Activated naive CD8-positive, alpha-beta T cell treated with anti-CD3 and anti-CD28 coated beads for 36 hours (primary cell): ENCODE measurements at places on chromosomes 1 and 21.

DNA sequence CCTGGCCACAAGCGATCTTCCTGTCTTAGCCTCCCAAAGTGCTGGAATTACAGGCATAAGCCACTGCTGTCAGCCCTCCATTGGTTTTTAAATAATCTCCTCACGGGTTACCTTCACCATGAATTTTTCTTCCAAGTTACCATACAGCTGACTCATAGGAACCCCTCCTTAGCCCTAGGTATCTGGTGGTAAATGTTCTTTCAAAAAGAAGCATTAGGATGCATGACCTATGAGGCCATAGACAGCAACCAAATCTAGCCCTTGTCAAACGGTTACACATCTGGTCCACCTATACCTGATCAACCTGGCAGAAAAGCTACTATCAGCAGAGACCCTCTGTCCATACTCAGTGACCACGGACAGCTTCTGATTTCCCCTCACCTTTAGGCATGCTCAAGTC is 12.7 kb upstream of the DEGS1 start:
- no peak for DNase-seq

GRCh38 chr1:41708332-41708731 is 210.4 kb downstream of the HIVEP3 start:
- DNase-seq: no peak

GRCh38 chr1:39890273-39890672 is 7.0 kb upstream of the TRIT1 start:
- DNase-seq: no peak

DNA sequence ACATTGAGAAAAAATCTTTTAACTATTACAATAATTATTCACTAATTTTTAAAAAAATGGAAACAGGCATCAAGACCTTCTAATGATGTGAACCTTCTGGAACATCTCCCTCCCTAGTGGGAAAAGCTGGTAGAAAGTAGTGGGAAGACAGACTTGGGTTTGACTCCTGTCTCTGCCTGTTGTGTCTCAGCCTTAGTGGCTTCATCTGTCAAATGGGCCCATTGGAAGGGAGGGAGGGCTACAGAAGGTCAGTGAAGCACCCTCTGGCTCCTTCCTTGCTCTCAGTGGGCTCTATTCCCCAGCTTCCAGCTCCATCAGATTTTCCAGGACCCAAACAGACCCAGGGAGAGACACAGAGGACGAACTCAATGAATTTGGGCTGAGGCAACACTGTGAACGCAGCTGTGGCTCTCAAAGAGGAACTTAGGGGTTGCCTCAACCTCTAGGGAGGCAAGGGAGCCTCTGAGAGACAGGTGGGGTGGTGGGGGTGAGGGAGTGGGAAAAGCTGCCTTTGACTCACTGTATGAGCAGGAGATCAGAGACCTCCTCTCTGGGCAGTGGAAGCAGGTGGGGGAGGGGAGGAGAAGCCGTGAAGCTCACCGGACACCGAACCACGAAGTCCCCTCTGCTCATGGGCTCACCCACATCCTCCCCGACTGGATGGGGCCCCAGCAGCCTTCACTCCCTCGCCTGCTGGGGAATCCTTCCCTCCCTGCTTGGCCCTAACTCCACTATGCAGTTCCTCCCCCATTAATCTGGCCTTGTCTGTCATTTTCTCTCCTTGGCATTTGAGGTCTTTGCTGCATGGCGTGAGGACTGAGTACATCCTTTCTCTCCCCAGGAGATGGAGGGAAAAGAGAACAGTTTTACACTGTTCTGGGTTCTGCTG is 4.5 kb downstream of the CNR2 start:
- DNase-seq: peak; percentile 28

DNA sequence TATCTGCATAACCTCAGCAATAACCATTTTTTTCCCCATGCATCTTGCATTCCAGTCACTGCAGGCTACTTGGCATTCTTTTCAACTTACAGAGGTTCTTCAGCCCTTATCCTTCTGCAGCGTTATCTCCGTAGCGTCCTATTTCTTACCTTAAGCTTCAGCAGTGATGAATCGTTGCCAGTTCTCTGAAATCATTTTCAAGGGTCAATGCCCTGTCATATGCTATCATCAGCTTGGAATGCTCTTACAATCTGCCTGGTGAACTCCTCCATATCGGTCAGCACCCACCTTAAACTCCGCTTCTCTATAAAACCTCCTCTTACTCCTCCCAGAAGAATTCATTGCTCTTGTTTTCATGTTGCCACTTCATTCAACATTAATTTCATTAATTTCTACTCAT is 105.1 kb upstream of the DPH5 start:
- DNase-seq: no peak

DNA sequence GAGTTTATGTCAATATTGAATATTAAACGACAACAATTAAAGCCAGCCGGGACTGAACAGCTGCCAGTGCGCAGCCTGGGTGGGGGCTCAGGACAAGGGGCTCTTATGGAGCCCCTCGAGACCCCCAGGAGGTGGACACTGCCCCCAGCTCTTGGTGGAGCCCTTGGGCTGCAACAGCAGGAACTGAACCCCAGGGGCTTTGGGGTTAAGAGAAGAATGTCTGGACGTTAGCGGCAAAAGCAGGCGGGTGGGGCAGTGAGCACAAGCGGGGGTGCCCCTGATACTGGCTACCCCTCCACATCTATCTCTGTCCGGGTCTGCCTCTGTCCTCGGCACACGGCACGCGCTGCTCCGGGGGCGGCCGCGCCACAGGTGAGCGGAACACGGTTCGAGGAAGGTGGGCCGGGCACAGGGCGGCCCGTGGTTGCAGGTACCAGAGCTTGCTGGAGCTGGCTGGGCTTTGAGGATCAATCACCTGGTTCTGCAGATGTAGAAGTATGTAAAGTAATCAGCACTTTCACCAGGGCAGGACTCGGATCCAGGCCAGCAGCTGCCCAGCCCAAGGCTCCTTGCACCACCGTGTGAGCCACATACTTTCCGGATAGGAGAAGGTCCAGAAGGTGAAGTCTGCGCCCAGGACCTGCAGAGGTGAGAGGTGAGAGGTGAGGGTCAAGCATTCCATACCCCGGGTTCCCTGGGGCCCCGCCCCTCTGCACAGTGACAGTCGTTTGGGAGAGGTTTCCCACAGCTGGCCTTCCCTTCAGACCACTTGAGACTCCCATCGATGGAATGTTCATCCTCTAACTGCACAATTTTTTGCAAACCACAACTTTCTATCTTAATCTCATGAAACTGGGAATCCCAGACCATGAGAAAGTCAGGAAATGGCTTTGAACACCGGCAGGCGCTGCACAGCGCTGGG is 12.4 kb upstream of the POFUT2 start:
- no peak for DNase-seq

DNA sequence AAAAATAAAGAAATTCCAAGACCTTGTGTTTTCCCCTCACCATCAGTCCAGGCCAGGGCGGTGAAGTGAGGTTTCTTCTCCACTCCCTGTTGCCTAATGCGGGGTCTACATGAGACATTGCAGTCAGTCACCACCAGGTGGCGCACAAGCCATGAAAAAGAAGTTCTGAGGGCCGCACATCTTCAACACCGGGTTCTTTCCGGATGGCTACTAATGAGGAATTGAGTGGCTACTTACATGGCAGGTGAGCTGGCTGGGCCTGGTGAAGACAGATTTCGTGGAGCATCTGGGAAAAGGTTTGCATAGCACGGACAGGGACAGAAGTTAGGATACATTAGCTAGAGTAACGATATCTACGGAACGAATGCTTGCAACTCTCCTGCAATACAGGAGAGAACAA is 15.8 kb upstream of the S100A11 start:
- DNase-seq: peak; percentile 72

GRCh38 chr1:91716339-91716738 is 169.6 kb downstream of the TGFBR3 start:
- no peak for DNase-seq

- DNase-seq: peak; percentile 36
Observed at GRCh38 chr1:110087812-110088738, 17.6 kb upstream of the ALX3 start.
